Non-pigmented ciliary epithelial cell (primary cell): ENCODE measurements at places on chromosomes 4 and X.

DNA sequence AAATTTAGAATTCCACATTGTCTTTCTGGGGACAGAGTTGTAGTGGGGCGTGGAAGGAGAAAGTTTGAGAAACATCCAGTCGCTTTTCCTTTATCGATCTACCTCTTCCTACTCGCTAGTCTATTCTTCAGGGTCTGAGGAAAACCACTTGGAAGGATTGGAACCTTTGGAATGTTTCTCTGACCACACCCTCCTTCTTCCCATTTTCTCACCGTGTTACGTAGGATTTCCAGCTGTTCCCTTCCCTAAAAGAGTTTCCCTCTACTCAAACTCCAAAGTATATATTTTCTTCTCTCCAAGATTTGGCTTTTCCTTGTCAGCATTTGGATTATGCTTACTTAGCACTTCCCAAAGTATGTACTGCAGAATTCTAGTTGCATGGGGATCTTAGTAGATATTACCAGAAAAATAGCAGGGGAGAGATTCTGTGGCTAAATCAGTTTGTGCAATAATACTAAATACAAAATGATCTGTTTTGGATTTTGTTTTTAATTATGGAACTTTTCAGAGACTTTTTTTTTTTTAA is 4.9 kb downstream of the ENPEP start:
- no peak for DNase-seq

GRCh38 chr4:169252339-169253112 is 18.2 kb downstream of the SH3RF1 start:
- no peak for DNase-seq

DNA sequence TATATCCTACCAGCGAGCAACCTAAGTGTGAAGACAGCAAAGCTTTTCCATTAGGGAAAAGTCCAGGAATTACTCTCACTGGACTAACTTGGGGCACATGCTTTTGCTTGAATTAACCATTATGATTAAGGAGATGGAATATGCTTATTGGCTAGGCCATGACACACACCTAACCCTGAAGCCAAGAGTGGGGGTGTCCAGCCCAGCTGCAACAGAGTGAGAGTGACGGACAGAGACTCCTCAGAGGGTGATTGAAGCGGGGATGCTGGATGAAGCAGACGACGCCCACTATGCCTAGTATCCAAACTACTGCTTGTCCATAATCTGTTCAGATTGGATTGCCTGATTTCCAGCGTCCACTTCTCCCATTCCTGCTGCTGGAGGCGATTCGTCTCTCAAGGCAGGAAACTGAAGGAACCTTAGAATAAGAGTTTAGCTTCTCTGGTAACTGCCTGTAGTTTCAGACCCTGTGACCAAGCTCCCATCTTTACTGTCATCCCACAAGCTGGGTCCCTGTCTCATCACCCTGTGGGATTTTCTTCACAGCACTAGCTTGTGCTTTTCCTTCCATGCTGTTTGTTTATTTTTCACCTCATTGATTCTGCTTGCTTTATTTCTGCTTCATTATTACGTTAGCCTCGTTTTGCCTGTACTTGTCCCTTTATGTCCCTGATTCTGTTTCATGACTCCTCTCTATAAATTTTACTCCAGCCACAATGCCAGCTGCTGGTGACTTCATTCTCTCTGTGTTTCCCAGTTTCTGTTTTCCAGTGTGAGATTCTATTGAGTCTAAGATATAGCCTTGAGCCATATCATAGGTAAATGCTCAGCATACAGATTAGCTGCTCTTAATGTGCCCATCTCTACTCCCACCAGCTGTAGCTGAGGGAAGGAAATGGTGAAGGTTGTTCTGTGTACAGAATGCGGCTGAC is 19.0 kb downstream of the FAM47E start:
- DNase-seq, result no peak

- DNase-seq, result no peak
Measured at GRCh38 chrX:72107841-72108595, 23.7 kb downstream of the RTL5 start.

DNA sequence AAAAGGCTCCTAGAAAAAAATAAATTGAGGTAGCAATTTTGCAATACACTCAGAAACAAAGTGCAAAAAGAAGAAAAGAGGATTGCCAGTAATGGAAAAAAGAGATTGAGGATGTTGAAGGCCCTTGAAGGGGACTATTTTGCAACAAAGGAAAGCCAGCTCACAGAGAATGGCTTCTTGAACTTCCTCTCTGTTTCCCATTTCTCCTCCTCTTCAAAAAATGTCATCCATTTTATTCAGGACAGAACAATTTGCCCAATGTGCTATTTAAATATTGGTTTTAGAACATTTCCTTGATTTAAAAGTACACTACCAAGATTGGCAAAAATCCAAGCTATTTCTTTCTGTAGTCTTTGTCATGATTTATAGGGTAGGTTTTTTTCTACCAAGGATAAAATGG is 60.2 kb downstream of the GASK1B start:
- no peak for DNase-seq

DNA sequence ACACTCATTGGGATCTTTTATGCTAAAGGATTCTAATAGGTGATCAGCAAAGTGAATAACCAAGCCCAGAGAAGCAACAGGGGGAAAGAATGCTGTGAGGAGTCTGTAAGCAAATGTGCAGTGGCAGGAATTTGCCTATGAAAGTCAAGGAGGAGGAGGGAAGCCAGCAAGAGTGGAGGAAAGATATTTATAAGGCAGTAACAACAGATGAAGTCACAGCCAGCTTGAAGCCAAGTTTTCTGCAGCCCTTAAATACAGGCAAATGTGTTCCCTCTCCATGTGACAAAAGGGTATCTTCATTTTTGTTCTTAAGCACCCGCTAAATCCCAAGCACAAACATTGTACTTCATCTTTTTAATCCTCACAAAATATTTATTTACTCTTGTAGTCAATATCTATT is 275.0 kb upstream of the CLNK start:
- DNase-seq, result no peak
